ENCODE measurements at places on chromosomes 3 and 15.

DNA sequence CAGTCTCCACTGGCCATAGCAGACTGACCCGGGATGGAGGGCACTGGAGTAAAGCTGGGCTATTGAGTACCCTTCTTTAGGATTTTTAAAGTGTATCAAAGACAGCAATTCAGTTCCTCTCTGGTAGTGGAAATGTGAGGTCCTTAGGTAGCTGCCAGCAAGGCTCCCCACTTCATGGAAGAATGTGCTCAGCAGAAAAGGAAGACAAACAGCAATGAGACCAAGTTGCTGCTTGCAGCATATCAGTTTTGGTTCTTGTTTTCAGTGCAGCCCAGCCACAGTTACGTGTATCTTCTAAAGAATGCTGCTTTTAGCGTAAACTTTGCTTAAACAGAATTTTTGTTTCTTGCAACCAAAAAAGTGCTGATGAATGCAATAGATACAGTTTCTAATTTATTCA, 374.0 kb upstream of the CBLB start:
- peak; percentile 0 for DNase-seq

DNA sequence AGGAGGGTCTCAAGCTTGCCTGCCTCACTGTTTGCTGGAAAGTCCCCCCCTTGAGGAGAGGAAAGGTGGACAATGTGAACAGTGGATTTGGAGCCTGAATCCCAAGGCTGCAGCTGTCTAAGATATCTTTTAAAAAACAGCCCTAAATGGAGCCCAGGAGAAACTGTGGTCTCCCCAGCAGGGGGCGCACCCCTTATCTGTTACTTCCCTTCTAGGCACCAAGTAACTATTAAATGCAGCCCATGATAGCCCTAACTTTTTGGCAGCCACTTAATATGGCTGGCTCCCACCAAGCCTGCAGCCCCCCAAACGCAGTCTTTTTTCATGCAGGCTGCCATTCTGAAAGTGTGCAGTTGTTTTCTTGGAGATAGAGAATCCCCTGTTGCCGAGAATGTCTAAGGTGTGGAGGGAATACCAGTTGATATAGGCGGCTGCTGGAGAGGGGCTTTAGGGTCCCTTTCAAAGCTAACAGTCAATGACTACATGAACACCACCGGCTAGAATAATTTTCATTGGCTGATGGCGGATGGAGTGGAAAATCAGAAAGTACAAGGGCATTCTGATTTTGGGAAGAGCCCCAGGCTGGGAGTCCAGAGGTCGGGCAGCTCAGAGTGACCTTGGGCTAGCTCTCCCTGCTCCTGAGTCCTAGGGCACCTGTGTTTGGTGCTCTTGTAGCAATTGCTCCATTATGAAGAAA, 1.3 kb downstream of the RHCG start:
- no peak for DNase-seq

- no peak for DNase-seq
Observed at GRCh38 chr3:160331127-160331937, 67.7 kb downstream of the IFT80 start.

GRCh38 chr3:13524979-13525669, 23.8 kb upstream of the FBLN2 start:
- no peak for DNase-seq

DNA sequence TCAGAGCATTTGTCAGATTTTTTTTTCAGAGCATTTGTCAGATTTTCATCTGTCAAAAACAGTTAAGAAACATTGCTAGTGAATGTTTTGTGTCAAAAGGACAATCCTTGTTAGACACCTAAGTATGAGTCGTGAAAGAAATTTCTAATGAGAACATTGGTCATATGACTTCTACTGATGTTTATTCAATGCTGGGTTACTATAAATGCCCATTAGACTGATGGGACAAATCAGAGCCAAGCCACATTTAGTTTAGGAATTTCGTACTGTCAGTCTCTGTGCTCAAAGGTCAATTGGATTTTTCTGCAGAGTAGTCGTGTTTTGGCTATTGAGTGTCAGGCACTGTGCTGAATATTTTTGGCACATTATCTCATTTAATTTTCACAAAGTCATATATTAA, 31.6 kb downstream of the TSC22D2 start:
- no peak for DNase-seq

DNA sequence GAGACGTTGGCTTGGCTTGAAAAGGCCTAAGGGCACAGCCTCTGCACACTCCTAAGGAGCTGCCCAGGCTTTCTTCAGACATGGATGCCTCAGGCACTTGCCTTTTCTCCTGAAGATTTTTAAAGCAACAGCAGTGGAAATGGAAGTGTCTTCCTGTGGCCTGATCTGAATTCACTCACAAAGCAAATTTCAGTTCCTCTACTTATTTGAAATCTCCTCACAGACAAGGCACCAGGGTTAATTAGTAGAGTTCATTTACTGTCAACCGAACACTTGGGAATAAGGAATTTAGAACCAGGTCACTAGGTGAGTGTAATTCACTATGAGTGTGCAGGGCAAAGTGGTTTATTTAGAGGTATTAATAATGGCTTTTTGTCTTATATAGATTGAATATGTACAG, 27.2 kb upstream of the DAZL start:
- no peak for DNase-seq

- no peak for DNase-seq
Observed at GRCh38 chr3:72212396-72212795, 427.4 kb upstream of the PROK2 start.

All from anterior cingulate cortex (tissue), 58 donors.